Cardiac septum (tissue), 1 donor: ENCODE measurements at places on chromosomes 4 and X. TPM values are rescaled to one million over a fixed set of nuclear protein-coding genes. Genes with fewer than 3 reads are reported as not detected.

WWC2 gene
- 38.3 TPM for total RNA-seq

NKAP gene
- total RNA-seq: 4.8 TPM

- DNase-seq: no peak
Measured at GRCh38 chr4:168662297-168662984, 165.6 kb downstream of the PALLD start.

GRCh38 chrX:150806827-150807226 is 91.6 kb downstream of the CD99L2 start:
- no peak for DNase-seq

DNA sequence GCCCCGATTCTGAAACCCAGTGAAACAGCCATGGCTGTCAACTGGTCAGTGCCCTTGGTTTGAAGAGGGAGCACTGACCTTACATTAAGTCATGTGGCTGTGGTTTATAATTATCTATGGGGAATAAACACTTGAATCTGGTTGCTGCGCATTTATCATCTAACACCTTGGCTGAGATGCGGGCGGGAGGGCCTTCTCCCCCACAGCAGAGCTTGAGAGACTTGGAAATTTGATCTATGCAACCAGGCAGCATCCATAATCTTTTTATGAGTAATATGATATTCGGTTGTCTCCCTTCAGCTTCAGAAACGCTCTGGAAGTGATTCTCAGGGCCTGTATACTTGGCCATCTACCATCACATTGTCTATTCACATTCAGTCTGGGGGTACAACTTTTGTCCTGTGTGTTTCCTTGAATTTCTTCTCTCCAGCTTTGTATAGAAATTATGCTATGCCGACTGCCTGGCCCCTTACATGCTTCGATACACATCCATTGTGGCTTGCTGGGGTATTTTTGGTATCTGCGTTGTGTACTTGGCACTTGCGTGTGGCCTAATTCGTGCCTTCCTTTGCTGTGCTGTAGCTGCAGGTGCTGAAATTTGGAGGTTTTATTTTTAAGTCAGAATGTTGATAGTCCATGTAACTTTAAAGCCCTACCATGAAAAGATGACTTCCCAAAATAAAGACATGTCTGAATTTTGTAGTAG is 321.6 kb downstream of the ARHGAP10 start:
- no peak for DNase-seq

DNA sequence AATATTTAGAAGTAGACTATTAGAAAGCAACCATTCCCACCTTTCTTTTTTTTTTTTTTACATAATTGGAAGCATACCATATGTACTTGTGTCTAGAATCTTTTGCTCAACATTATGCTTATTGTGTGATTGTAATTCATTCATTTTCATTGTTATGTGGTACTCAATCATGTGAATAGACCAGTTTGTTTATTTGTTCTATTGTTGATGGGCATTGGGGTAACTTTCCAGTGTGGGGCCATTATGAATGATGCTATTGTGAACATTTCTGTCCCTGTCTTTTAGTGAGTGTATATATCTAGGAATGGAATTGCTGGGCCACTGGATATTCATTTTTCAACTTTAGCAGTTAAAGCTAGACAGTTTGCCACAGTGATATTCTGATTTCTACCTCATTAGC is 62.5 kb upstream of the MCUB start:
- no peak for DNase-seq
